ENCODE measurements at places on chromosomes 2 and 18. TPM values are rescaled to one million over a fixed set of nuclear protein-coding genes. Genes with fewer than 3 reads are reported as not detected.

Gene DGKD
- polyA plus RNA-seq = 98.1 TPM

Gene AQP12B
- polyA plus RNA-seq = not detected

Gene SP140
- 0.24 TPM for polyA plus RNA-seq

Gene CCDC141
- not detected for polyA plus RNA-seq

Gene SP110
- 5.3 TPM for polyA plus RNA-seq

Gene MAB21L4
- polyA plus RNA-seq = not detected

Gene SAG
- polyA plus RNA-seq = not detected

Gene IL1R1
- polyA plus RNA-seq = 32.5 TPM

Gene PROKR1
- polyA plus RNA-seq = not detected

Gene SLC66A3
- polyA plus RNA-seq = 25.9 TPM

Gene TUBB8B
- polyA plus RNA-seq = not detected

Gene ANAPC1
- polyA plus RNA-seq = 42.4 TPM
